ENCODE measurements at places on chromosomes 2 and 18.

DNA sequence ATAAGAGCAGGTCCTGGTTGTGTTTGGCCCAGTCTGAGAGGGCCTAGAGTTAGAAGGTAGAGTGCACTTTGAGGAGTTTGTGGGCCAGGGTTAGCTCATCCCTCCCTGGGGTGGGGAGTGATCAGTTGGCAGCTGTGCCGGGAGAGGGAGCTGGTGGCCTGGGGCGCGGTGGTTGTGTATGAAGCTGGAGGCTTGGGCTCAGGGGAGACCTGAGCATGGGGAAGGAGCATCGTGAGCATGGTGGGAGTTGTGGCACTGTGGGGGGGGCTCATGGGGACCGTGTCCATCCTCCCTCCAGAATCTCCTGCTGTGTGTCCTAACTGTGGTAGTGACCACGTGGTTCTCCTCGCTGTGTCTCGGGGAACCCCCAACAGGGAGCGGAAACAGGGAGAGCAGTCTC is 13.6 kb downstream of the STK11IP start:
- no peak for DNase-seq

DNA sequence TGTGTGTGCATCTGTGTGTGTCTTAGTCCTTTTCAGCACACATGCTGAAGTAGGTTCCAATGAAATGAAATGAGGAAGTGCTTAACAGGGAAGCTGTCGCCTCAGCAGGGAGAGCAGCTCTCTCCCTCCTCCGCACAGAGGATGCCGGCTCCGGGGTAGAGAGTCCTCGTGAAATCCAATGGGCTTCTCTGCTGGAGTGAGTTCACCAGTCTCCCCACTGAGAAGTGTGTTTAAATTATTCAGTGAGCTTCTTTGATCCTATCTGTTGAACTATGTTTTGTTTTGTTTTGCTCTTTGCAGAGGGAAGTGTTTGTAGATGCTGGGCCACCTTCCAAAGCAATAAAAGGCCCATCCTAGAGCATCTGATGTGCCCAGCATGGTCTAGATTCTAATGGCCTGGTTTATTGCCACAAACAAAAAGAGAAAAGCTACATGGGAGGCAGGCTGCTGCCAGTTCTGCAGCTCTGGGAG is 6.7 kb downstream of the PPP1R7 start:
- no peak for DNase-seq

DNA sequence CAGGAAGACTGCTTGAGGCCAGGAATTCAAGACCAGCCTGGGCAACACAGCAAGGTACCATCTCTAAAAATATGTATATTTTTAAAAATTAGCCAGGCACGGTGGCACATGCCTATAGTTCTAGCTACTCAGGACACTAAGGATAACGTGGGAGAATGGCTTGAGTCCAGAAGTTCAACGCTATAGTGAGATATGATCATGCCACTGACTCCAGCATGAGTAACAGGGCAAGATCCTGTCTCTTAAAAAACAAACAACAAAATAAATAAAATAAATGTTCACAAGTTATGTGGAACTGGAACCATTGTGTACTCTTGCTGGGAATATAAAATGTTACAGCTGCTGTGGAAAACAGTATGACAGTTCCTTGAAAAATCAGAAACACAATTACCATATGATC is 47.2 kb downstream of the USP34 start:
- DNase-seq, result no peak

- DNase-seq, result no peak
Measured at GRCh38 chr2:17617516-17617915, 77.0 kb downstream of the VSNL1 start.

DNA sequence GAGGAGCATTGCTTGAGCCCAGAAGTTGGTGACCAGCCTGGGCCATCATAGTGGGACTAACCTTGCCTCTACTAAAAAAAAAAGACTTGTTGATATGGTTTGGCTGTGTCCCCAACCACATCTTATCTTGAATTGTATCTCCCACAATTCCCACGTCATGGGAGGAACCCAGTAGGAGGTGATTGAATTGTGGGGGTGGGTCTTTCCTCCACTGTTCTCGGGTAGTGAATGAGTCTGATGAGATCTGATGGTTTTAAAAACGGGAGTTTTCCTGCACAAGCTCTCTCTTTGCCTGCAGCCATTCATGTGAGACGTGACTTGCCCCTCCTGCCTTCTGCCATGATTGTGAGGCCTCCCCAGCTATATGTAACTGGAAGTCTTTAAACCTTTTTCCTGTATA is 47.0 kb downstream of the PROC start:
- no peak for DNase-seq

- no peak for DNase-seq
Measured at GRCh38 chr2:60867848-60868247, 13.5 kb upstream of the REL start.

DNA sequence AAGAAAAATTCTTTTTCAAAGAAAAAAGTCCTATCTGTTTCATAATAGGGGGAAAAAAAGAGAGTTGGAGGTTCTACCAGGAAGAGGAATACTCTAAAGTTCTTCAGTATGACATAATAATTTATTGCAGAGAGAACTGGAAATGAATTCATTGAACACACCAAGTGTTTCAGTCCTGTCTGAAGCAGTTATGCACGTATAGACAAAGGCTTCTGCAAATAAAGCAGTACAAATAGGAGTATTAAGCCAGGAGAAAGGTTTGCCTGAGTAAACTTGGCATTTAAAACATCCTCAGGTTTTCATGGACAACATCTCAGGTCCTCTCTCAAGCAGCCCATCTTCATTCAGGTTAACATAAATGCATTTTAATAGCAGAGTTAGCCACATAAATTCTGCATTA is 141.6 kb downstream of the CCDC148 start:
- no peak for DNase-seq

DNA sequence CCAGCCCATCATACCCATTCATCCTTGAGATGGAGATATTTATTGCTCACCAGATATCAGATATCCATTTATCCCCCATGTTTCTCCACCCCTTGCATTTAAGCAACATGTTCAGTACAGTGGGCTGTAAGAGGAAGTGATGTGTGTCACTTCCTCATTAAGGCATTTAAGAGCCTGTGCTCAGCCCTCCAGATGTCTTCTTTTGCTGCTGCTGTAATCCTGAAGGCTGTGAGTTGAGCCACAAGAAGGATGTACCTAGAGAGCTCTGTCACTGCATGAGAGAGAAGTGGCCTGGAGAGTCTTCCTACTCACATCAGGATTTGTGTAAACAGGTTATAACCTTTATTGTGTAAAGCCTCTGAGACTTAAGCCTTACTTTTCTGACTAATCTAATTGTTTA is 151.8 kb upstream of the UNC80 start:
- DNase-seq, result no peak

GRCh38 chr2:8595428-8595805 is 86.4 kb upstream of the ID2 start:
- DNase-seq, result no peak

DNA sequence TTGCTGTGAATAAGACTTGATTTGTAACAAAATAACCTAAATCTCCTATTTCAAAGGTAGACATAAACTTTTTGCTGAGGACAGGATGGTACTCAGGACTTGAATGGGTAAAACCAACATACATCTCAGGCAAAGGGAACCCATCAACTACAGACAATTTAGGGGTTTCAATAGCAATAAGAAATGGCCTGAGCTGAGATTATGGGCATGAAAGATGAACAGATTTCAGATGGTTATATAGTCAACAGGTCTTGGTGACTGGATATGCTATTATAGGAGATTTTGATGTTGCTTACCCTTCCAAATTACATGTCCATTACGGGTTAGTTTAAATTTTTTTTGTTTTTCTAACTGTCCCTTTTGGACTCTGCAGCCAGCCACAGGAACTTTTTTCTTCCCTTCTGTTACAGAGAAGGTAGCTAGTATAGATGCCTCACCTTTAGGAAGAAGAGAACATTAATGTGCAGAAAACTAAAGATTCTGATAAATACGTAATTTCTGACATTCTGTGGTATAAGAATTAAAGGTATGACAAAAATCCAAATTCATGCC is 4.6 kb downstream of the RPS27A start:
- DNase-seq, result no peak

GRCh38 chr2:154704991-154705390 is 6.5 kb downstream of the KCNJ3 start:
- DNase-seq, result no peak

- DNase-seq, result no peak
Measured at GRCh38 chr18:21408681-21409080, 166.6 kb downstream of the GREB1L start.

GRCh38 chr2:109432421-109432820 is 181.3 kb downstream of the SEPTIN10 start:
- DNase-seq, result no peak

- no peak for DNase-seq
Measured at GRCh38 chr2:119723186-119723585, 36.5 kb upstream of the PTPN4 start.

DNA sequence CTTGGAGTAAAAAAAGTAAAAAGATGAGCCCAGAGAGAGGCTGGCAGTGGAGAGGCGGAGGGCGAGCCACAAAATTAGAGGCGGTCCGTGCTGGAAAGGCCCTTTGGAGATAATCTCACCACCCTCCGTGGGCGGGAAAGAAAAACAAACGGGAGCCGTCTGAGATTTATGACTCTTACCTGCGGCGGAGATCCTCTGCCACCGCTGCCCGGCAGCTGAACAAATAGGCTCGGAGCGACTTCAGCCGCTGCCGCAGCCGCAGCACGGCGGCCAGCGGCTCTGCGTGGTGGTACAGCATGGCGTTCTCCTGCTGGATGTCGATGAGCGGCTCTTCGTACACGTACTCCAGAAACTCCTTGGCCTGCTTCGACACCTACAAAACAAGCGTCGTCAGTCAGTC is 94.6 kb downstream of the PLEKHM3 start:
- DNase-seq, result no peak

DNA sequence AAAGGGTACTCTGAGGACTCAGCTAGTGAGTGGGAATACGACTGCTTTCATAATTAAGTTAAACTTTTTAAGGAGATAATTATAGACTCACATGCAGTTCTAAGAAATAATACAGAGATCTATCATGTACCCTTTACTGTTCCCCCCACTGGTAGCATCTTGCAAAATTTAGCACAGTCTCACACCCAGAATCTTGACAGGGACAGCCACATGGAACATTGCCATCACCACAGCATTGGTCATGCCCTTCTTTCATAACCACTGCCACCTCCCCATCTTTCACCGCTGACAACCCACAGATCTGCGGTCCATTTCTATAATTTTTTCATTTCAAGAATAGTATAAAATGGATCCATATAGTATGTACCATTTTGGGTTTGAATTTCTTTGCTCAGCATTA is 37.8 kb downstream of the ARHGEF4 start:
- no peak for DNase-seq
